ENCODE measurements at places on chromosomes 7 and 10.

DNA sequence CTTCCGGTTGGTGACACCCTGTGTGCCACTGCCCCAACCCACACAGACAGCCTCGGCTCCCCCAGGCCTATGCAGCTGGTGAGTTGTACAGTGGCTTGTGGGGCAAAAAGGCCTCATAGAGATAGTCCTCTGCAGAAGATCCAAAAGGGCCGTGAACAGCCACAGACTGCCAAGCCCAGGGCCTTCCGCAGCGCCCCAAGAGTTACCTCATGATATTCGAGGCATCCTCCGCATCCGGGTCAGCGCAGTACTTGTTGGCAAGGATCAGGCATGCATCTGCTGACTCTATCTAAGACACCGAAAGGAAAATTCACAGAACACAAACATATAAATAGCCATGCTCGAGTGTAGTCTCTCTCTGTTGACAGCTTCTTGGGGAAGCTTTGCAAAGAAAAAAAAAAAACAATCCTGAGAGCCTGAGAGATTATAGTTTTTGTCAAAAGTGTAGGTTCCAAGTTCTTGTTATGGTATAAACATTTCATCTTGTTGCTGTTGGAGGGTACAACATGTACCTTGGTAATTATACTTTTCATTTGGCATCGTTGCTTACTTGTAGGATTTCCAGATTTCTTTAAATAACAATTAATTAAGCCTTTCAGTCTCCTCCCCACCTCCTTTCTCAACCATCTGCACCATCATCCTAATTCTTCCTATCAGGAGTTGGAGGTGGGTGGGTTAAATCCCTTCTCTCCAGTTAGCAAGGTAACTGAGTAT is 553.0 kb downstream of the KCNMA1 start:
- DNase-seq, result no peak

GRCh38 chr7:30934225-30934624 is 22.6 kb downstream of the AQP1 start:
- DNase-seq, result no peak

- no peak for DNase-seq
These were observed 52.2 kb downstream of the IFIT5 start for GRCh38 chr10:89466599-89467035.

DNA sequence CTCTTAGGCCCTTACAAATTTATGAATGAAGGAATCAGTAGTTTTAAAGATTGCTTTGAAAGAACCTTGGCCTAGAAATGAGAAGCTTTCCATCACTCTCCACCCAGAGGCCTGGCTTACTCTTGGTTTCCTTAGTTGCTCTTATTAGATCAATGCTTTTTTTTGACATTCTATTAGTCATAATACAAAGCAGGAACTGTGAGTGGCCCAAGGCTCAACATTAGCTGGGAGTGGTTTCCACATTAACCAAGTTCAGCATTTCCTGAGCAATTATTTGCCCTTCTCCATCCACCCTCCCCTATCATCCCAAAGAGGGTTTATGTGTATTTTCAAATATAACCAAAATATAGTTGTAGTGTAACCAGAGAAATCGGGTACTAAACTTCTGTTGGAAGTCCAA is 103.4 kb upstream of the FAM204A start:
- DNase-seq, result no peak

DNA sequence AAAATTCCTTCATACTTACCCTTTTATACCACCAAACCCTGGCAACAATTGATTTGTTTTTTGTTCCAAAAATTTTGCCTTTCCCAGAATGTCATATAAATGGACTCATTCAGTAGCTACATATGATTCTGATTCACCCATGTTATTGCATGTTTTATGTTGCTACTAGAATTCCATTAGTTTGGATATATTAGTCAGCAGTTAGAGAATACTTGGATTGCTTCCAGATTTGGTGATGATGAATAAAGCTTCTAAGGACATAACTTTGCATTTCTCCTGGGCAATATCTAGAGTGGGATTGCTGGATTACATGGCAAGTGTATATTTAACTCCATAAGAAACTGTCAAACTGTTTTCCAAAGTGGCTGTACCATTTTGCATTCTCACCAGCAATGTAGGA is 806.9 kb downstream of the DNAJB9 start:
- no peak for DNase-seq

GRCh38 chr7:139139150-139139549 is 29.6 kb upstream of the ZC3HAV1 start:
- no peak for DNase-seq

DNA sequence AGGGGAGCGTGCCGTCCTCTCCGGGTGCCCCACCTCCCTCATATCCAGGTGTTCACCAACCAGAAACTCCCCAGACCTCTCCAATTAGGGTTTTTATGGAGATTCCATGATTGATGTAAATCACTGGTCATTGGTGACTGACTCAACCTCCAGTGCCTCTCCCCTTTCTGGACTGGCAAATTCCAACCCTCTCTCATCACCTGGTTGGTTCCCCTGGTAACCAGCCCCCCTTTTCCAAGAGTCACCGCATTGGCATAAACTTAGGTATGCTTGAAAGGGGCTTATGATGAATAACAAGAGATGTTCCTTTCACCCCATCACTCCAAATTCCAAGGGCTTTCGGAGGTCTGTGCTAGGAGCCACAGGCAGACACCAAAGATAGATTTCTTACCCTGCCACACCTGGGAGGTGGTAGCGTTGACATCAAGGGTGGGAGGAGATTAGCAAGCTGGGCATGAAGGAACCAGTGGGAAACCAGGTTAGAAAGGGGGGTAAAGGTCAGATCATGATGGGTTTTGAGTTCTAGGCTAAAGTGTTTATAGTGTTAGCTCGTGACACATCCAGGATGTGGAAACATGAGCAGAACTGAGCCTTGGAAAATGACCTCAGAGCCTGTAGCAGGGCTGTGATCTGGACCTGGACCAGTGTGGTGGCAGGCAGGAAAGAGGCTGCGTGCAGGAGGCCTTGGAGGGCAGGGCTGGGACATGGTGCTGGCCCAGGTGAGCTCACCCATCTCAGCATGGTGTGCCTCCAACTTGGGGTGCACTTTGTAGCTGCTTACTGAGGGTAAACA is 45.1 kb downstream of the CAMK1D start:
- DNase-seq, result no peak

- DNase-seq, result no peak
These were observed 502.3 kb downstream of the TCERG1L start for GRCh38 chr10:130809181-130809580.

GRCh38 chr7:150321788-150322113 is 1.4 kb upstream of the LRRC61 start:
- no peak for DNase-seq

DNA sequence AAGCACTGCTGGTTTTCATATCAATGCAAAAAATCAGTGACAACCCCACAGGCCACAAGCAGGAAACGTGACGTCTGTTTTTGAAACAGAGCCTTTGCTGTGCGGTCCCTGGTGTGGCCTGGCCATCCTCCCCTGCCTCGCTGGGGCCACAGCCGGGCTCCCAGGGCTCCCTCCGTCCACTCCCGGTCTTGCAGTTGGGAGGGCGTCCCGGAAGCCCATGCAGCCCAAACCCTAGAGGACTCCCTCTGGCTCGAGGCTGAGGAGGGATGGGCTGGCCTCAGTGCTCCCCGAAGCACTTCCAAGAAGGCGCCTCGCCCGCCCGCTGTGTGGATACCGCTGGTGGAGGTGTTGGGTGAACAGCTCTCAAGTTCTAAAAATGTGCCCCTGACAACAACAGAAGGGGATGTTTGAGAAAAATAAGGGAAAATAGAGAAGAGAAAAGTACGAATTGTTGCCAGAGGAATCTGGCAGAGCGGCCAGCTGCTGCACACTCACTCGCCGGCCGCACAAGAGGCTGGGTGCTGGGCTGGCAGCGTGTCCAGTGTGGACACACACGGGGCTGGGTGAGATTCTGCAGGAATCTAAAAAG is 73.5 kb downstream of the ZRANB1 start:
- no peak for DNase-seq

- DNase-seq, result no peak
These were observed 259.0 kb upstream of the NUPR2 start for GRCh38 chr7:56375173-56375572.

DNA sequence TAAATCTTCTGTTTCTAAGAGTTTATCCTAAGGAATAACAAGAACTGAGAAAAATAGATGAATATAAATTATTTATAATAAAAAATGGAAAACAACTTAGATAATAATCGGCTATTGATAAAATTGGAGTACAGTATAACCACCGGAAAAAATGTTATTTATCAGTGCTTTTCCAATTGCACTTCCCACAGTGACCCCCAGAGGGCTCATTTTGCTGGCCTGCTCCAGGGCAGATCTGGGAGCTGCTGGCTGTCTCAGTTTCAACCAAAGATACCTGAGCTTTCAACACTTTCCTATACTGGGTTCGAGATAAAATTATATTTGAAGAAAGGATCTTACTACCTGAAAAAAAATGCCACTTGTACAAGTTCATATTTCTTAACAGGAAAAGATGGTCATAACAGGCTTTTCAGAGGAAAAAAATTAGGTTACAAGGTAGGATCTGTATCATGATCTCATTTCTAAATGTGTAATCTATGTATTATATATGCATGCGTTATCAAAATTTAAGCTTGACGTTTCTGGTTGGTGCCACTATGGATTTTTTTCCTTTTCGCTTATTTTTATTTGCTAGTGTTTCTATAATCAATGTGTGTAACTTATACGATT is 165.7 kb downstream of the NPSR1 start:
- DNase-seq, result peak; percentile 29

- DNase-seq, result no peak
These were observed 13.6 kb downstream of the TTYH3 start for GRCh38 chr7:2645274-2645868.

DNA sequence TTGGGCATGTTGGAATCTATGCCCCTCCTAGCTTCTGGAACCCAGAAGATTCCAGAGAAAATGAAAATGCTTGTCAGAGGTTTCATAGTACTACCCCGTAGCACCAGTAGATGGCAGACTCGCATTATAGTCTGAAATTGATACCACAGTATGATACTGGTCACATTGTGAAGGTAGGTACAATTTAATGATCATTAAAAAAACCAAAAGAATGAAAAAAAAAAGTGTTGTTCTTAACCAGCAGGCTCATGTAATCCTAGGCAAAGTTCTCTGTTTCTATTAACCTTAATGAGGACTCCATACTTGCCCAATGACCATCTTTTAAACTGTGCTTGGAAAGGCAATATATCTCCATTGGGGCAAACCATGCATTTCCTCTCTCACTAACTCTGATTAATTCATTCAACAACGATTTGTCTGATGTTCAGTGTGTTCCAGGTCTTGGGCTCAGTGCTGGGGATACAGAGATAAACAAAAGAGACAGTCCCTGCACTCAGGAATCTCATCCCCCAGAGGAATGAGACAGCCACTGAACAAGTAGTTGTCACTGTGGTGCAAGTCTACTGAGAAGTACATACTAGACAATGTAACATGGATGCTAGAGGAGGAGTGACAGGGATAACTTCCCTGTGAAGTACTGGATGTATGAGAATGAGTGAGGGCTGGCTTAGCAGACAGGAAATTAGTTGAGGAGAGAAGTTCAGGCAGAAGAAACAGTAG is 223.5 kb upstream of the PHYHIPL start:
- no peak for DNase-seq

- no peak for DNase-seq
These were observed 194.6 kb upstream of the TBX20 start for GRCh38 chr7:35448486-35448885.

DNA sequence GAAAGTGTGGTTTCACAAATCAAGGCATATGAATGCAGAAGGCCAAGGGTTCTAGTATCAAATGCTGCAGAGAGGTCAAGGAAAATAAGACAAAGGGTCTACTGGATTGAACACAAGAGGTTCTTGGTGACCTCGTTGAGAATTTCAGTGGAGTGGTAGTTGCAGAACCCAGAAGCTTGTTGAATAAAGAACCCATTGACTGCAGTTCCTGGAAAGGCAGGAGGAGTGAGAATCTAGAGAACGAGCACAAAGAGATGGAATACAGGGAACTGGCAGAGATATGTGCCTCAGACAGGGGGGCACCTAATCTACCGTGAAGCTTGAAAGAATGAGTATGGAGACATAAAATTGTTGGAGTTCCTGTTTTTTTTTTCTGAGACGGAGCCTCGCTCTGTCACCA is 3.5 kb upstream of the SEPTIN7 start:
- DNase-seq, result no peak

DNA sequence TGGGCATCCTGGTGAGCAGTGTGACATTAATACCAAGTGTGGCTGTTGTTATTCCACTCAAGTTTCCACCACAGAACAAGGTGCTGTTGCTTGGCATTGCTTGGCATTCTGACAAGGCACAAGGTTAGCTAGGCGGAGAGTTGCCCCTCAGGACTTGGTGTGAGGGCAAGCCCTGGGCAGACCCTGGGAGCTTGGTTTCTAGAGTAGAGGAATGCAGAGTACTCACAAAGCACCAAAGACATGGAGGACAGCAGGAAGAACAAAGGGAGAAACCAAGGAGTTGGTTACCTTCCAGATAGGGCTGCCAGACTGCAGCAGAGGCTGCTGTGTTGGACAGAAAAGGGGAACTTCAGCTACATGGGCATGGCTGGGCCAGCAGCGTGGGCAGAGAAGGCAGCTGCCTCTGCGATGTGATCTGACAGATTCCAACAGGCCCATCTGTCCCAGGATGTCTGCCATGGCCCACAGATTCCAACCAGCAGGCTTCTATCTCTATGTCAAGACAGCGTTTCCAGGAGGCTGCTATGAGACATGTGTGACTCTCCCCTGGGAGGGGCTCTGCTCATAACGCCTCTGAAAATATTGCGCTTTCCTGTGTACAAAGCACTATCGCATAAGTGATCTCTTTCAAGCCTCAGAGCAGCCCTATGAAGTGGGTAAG is 1.8 kb downstream of the GOLGA7B start:
- peak; percentile 8 for DNase-seq

- no peak for DNase-seq
These were observed 16.6 kb downstream of the STMP1 start for GRCh38 chr7:135678612-135679575.

DNA sequence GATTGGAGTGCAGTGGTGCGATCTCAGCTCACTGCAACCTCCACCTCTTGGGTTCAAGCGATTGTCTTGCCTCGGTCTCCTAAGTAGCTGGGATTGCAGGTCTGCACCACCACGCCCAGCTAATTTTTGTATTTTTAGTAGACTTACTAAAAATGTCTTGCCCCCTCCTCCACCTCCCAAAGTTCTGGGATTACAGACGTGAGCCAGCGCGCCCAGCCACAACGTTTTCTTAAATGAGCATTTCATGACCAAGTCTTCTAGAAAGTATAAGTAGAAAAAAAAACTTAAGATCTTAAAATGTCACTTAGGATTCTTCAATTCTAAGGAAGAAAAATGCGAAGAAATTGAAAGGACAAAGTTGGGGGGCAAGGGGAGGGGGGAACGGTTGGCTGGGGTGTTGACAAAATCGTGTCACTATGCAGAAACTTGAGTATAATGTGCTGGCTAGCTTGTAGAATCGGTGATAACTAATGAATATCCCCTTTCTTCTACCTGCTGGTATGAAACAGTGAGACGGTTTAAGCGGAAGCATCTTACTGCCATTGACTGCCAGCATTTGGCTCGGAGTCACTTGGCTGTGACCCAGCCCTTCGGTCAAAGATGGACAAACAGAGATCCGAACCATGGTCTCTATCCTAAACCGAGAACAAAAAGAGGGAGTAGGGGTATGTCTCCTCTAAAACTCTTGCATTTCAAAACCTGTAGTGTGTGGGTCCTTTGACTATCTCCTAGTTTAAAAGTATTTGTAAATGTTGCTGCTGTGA is 12.7 kb downstream of the FBH1 start:
- DNase-seq, result no peak

GRCh38 chr7:117803476-117803875 is 69.8 kb downstream of the CTTNBP2 start:
- no peak for DNase-seq

All from T follicular helper cell (primary cell).